ENCODE measurements at places on chromosomes 12 and 14. TPM values are rescaled to one million over a fixed set of nuclear protein-coding genes. Genes with fewer than 3 reads are reported as not detected.

The AMN1 gene
- 5.0 TPM for total RNA-seq

The RERG gene
- total RNA-seq, result 0.17 TPM

The KRT77 gene
- not detected for total RNA-seq

The PWP1 gene
- total RNA-seq, result 69.7 TPM

The SLC38A4 gene
- total RNA-seq, result 0.09 TPM

The CACNA1C gene
- total RNA-seq, result 1.2 TPM

The RNASE7 gene
- 87.2 TPM for total RNA-seq

The PYGL gene
- 146 TPM for total RNA-seq

The NOC4L gene
- total RNA-seq, result 26.5 TPM

The SLCO1A2 gene
- total RNA-seq, result not detected

The VEZT gene
- total RNA-seq, result 136 TPM

The SERPINA10 gene
- not detected for total RNA-seq

The RFLNA gene
- total RNA-seq, result 3.2 TPM

The KLHDC1 gene
- 2.0 TPM for total RNA-seq

The PRB4 gene
- not detected for total RNA-seq

The VSIG10 gene
- 11.4 TPM for total RNA-seq

The TMTC1 gene
- 40.6 TPM for total RNA-seq

The KRT72 gene
- not detected for total RNA-seq

The TAS2R31 gene
- 2.0 TPM for total RNA-seq
